ENCODE measurements at places on chromosomes 7 and 10.
A peak's percentile ranks its signal among the peaks of the same experiment; 100 is the strongest.

GRCh38 chr10:94963901-94964300, 25.4 kb downstream of the CYP2C9 start:
- peak; percentile 26 for DNase-seq

DNA sequence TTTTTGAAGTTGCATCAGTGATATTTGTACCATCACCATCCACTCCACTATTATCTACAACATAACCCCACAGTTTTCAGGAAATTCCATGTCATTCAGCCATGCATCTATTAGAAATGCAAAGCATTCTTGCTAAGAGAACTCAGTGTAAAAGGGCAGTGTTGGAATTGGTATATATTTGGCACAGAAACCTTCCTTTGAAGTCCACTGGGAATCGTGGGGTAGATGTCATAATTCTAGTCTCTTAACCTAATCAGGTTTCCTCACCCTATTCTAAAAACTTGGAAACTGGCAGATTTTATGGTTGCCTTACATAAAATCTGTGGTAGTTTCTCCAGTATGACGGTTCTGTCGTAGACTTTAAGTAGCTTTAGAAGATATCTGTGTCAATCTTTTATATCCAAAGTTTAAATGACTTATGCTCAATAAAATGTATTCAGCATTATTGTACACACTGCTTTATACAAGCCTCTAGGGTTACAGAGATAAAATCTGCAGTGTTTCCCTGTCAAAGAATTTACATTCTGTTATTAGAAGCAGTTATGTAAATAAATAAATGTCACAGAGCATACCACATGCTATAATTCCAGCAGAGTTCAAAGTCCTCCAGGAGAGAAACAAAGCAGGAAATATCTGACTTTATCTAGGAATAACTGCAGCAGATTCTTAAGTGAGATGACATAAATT, 704.4 kb upstream of the CELF2 start:
- no peak for DNase-seq

DNA sequence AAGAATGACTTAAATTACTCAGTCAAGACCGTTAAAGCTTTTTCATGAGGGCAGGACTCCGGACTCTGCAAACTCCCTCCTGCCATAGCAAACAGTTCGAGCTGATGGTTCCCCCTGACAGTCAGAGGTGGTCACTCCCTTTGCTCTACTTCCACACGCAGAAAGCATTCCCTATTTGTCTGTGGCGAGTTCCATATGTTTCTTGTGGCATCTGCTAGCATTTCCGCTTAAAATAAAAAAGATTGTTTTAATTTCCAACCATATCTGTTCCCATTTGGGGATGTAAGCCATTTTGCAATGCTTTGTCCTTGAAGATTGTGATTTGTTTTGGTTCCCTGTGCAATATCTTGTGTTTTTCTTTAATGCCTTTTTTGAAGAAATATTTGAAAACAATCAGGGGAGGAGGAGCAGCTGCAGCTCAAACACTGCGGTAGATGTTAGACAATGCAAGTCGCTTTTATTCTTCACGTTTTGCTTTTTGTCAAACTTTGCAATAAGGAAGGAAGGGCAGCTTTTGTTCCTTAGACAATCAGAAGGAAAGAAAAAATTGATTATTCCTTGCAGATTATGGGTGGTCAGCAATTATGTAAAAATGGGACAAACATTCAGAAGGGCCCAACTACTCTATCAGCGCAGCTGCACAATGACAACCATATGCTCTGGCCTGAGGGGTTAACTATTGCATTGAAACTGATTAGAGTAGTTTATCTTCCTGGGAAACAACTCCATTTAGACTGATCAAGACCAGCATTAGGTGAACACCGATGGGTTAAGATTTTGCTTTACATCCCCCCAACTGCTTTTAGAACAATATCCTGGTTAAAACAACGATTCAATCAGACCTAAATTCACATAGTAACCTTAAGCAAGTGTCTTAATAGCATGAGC, 425.8 kb upstream of the NRP1 start:
- no peak for DNase-seq

- no peak for DNase-seq
Measured at GRCh38 chr7:26007510-26007909, 144.5 kb upstream of the NFE2L3 start.

Measured in RWPE1 (cell line).